ENCODE measurements at places on chromosomes 5 and 9.

DNA sequence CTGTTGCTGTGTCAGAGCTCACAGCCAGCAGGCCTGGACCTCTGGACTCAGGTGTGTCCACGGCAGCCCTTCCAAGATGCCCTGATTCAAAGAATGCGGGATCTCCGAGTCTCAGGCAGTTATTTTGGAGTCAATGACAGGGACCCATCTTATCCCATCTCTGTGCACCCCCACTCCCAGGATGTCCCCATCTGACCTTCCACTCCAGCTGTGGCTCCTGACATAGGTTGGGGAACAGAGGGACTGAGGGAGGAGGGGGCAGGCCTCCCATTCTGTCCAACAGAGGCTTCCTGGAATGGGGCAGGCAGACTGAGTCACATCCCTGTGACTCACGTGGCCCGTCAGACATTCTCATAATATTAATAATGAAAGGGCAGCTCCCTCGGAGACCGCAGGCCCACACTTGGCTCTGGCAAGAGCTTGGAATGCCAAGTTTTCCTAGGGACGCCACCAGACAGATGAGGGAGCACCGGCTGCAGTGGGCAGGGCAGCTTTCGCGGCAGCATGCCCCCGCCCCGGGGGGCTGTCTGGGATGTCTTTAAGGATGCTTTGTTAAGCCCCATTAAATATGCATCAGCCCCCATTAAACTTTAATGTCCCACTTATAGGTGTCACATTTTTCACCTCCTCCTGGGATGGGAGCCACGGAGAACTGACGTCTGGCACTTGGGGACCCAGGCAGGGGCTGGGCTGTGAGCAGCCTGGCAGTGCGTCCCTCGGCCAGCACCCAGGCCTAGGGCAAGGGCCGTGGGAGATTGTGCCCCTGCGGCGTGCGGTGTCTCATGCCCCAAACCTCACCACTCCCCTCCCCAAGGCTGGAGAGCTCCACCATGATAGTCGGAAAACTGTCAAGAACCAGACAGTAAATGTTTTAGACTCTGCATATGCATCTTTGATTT is 23.6 kb upstream of the FIBCD1 start:
- no peak for DNase-seq

DNA sequence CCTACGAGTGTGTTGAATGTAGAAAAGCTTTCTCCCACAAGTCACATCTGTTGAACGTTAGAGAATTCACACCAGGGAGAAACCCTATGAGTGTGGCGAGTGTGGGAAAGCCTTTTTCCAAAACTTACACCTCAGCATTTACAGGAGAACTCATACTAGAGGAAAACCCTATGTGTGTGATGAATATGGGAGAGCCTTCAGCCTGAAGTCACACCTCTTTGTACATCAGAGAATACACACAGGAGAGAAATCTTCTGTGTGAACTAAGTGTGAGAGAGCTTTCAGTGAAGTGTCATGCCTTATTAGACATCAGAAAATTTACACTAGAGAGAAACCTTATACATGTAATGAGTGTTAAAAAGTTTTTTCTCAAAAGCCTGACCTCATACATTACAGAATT is 41.8 kb upstream of the GPX3 start:
- no peak for DNase-seq

DNA sequence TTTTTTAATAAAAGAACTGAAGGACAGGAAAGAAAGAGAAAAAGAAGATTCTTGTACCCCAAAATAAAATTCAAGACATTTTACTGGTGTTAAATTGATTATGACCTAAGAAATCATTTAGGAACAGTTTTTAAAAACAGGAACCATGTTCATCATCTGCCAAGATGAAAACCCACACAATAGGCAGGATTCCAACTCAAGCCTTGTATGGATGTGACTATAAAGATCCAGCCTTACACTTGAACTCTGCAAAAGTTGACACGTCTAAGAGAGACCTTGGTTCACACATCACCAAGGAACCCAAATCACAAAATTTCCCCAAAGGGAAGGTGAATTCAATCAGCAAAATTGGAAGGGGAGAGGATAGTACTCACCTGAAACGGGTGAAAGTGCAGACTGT is 82.6 kb downstream of the SMIM23 start:
- no peak for DNase-seq

DNA sequence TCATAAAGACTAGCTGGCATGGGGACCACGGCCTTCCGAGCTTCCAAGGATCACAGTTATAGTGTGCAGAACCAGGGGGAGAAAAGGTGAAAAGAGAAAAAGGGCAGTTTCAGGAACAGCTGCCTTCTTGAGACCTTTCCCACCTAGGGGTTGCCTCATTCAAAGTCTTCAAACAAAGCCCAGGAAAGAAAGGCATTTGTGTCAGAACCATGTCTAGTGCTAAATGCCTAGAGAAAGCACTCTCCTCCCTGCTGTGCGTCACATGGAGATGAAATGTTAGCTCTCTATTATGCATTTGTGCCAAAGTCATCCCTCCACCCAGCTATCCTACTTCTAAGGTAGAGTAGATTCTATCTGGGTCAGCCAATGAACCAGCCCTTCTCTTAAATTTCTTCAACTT is 1037.3 kb upstream of the WWC1 start:
- no peak for DNase-seq

GRCh38 chr5:67021521-67021920 is 175.1 kb downstream of the CD180 start:
- no peak for DNase-seq

DNA sequence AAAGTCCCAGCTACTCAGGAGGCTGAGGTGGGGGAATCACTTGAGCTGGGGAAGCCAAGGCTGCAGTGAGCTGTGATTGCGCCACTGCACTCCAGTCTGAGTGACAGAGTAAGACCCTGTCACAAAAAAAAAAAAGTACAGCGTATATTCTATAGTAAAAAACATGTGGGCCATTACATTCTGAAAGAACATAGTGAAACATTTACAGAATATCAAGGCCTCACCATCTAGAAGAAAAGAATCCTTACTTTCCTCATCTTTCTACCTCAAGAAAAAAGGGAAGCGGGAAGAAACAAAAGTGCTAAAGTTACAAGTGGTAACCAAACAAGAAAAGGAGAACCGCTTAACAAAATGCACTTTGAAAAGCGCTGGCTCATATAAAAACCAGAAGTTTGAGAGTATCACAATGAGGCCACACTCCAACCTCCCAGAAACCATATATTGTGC is 5.7 kb upstream of the SYK start:
- DNase-seq = no peak

- DNase-seq = no peak
Measured at GRCh38 chr5:169781420-169782345, 144.6 kb downstream of the DOCK2 start.

DNA sequence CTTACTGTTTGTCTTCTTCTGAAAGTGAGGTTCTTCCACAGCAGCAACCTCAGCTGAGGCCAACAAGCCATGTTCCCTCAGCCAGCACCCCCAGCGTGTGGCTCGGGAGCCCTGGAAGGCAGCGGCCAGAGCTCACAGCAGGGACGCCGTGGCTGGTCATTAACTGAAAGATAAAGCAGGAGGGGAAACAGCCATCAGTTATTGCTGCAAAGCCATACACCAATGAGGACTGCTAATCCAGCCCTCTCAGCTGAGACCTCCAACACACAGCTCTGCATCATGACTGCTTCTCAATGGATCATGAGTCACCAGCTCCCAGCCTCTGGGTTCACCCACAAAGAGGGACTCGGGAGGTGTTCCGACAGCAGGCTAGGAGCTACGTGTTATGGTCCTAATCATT is 24.3 kb downstream of the ABCA1 start:
- DNase-seq = no peak

DNA sequence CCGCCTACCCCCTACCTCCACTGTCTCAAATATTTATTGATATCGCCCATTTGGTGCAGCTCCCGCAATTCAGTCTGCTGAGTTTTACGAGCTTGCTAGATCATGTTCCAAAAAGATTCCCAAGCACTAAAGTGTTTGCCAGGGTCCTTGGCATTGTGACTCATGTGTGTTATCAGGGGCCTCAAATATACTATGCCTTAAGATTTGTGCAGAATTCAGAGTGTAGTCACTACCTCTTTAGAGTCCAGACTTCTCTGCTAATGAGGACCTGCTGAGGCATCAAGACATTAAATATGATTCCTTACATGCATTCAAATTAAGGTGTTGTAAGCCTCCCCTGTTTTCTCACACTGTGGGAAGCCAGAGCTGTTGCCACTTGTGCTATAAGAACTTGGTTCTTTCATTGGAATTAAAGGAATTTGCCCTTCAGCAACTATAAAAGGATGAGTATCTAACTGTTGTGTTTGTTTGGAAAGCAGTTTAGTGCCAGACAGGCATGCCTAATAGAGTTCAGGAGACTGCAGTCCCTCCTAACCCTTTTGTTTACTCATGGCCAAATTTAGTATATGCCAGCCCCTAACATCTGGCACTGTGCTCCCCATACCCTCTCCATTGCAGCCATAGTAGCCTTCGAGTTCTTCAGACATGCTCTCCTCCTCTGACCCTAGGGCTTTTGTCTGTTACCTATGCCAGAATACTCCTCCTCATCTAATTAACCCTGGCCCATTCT is 316.4 kb downstream of the NR3C1 start:
- no peak for DNase-seq

GRCh38 chr5:79456890-79457583 is 56.9 kb downstream of the HOMER1 start:
- no peak for DNase-seq

DNA sequence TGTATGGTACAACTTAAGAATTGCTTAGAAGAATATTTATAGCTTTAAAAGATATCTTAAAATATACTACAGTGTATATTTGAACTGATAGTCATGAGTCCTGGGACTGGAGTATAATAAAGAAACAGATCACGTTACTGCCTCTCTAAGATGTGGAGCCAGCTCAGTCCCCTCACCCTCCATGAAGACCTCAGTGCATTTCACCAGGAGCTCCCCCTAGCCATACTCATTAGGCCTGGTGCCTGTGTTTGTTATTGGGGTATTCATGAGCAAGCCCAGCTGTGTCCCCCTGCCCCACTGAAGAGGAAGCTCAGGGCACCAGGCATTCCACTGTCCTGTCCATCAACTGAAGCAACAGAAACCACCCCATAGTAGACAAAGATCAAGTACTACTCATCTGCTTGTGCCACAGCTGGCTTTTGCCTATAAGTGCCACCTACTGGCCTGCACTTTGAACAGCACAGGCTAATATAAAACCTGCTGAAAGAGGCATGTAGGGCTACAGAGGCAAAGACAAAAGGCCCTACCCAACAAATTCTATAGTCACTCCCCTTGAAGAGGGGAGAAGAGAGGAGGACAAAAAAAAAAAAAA is 850.2 kb upstream of the NUDT12 start:
- DNase-seq = no peak

DNA sequence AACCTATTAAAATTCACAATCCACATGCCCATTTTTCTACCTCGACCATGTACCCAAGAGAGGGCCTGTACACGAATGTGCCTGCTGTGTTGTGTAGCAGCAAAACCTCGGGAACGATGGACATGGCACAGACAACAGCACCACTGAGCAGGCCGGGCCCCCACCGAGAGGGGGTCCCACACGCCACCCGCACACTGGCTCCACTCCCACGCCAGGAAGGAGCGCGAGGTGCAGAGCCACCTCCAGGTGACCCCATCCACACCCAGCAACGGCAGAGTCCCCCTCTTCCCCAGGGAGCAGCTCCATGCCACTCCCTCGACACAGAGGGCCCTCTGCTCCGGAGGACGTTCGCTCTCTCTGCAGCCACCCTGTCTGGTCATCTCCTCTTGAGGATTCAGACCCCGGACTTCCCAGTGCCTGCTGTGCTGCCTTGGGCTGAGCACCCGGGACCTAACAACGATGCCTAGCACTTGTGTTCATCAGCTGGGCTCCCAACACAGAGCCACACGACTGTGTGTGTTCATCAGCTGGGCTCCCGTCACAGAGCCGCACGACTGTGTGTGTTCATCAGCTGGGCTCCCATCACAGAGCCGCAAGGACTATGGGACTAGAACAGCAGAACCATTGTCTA is 25.3 kb upstream of the ADAMTS2 start:
- no peak for DNase-seq

GRCh38 chr9:94111446-94111845 is 27.2 kb downstream of the PTPDC1 start:
- DNase-seq = no peak

DNA sequence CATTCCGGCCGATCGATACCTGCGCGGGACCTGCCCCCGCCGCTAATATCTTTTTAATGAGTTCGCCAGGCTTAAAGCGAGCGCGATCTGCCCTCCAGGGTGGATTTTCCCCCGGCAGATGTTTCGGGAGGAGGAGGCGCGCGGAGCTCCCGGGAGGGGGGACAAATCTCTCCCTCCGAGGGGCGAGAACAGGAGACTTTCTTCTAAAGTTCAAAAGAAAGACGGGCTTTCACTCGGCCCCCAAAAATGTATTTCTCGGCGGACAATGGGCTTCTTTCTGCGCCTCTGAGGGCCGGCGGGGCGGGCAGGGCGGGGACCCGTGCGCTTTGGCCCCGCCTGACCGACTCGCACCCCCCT is 4.1 kb upstream of the PRDM12 start:
- DNase-seq = no peak

DNA sequence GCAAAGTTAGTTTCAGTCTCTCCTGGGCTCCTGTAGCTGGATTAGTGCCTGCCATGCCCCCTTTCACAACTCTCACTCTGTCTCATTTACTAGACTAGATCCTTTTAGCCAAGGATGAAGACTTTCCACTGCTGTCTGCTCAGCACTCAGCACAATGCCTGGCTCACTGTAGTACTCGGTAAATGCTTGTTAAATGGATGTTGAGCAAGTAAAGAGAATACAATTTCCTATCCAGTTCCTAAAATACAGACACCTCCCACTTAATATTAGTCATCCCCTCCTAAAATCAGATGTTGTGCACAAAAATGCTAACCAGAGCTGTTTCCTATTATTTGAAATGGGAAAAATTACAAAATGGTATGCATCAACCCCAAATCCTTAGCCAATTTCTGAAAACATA is 195.8 kb downstream of the SREK1 start:
- DNase-seq = no peak

- peak; percentile 68 for DNase-seq
Measured at GRCh38 chr9:128072144-128073021, 4.4 kb downstream of the SLC25A25 start.

DNA sequence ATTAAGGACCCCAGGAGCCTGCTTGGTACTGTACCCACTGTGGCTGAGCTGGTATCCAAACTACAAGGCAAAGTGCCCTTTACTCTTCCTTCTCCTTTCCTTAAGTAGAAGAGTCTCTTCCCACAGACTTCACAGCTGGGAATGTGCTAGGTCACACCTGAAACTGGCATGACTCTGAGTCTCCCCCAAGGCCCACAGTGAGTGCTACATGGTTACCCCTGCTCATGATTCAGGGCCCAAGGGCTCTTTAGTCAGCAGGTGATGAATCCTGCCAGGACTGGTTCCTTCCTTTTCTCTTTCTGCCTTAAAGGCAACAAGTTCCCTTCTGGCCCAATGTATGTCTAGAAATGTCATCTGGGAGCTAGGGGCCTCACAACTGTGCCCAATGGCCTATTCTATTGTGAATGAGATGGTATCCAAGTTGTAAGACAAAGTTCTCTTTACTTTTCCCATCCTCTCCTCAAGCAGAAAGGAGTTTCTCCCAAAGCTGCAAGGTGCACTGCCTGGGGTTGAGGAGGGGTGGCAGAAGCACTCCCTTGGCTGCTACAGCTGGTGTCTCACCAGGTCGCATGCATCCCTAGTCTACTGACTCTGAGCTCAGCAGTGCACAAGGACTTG is 134.4 kb downstream of the TMEM38B start:
- DNase-seq = no peak
